ENCODE measurements at places on chromosomes 5 and 9.

GRCh38 chr9:107404161-107404560, 85.4 kb downstream of the KLF4 start:
- no peak for DNase-seq

- DNase-seq, result no peak
Measured at GRCh38 chr5:168668078-168668477, 88.9 kb upstream of the PANK3 start.

GRCh38 chr5:108749128-108749861, 1.6 kb downstream of the FER start:
- DNase-seq, result peak; percentile 34

DNA sequence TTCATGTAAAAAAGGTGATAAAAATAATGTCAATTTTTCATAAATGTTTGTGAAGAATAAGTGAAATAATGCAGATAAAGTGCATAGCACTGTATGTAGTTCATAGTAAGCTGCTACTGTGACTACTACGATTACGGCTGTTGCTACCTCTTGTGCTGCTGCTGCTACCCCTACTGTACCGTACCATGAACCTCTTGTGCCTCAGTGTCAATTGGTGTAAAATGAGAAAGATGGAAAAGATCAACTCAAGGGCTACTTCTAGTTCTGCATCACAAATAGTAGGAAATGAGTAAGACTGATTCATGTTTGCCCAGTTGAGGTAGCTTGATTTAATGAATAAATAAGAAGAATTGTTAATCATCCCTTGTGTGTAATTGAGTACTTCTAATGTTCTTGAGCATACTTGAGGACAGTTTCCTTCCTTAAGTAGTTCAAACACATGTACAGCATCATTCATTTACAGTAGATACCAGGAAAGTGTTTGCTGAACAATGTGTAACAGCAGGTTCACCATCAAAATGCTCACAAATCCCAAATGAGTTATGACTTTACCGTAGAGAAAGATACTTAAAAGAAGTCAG, 200.0 kb upstream of the ATP10B start:
- no peak for DNase-seq

- DNase-seq, result no peak
Measured at GRCh38 chr5:62341783-62342475, 35.9 kb downstream of the KIF2A start.
